ENCODE measurements at places on chromosomes 5 and 9.
A peak's percentile ranks its signal among the peaks of the same experiment; 100 is the strongest.

DNA sequence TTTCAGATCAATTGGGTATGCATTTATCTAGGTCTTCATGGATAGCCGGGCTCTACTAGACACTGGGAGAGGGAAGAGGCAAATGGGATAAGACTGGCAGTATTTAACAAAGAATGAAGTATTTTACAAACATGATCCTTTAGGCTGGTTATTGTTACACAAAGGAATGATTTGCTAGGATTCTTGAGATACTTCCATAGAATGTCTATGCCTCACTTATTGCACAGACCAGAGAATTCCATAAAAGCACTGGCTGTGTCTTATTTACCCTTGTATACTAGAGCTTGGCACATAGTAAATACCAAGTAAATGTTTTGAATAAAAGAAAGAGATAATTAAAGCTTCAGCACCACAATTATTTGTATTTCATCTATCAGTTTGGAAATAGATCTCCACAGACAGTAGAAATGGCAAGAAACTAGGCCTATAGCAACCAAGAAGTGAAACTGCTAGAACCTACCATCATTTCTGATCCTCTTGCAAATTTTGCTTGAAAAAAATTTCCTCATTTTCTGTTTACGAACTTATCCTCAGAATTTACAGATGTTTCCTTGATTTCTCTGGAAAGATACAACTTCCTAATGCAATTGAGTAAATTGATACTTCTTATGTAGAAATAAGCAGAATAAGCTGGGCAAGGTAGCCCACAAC is 3.8 kb downstream of the PDCD1LG2 start:
- no peak for DNase-seq

GRCh38 chr9:128022886-128023285 is 42.1 kb upstream of the EEIG1 start:
- no peak for DNase-seq

DNA sequence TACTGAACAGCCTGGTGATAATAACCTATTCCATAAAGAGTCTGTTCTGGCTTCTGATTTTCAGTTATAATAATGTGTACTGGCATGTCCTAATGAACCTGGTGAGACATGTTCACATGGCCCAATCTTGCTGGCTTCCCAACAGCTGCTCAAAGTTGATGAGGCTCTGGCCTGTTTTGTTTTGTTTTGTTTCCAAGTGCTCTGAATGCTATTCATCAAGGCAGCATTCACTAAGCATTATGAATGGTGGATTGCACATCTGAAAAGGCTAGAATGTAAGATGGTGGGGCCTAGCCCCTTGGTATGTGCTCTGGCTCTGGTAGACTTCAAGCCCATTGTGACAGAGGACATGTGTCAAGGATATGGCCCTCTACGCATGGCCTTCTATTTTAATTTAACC is 388.5 kb downstream of the PSAT1 start:
- no peak for DNase-seq

- no peak for DNase-seq
Measured at GRCh38 chr5:124599028-124599973, 147.1 kb downstream of the ZNF608 start.

GRCh38 chr9:126756876-126757415 is 47.9 kb upstream of the ZBTB43 start:
- DNase-seq, result no peak

DNA sequence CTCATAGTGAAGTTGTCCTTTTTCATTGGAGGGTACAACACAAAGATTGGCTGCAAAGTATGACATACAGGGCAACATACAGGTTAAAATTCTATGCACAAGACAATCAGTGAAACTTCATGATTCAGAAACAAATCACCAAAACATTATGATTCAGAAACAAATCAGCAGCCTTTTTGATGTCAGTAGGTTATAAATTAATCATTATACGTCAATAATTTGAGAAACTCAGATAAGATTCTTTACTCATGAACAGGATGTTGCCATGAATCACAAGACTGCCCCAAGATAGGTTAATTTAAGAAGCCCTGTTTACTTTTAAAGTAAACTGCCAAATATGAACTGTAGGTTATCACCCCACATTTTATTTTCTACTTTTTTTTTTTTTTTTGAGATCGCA is 62.2 kb upstream of the IL33 start:
- DNase-seq, result no peak

DNA sequence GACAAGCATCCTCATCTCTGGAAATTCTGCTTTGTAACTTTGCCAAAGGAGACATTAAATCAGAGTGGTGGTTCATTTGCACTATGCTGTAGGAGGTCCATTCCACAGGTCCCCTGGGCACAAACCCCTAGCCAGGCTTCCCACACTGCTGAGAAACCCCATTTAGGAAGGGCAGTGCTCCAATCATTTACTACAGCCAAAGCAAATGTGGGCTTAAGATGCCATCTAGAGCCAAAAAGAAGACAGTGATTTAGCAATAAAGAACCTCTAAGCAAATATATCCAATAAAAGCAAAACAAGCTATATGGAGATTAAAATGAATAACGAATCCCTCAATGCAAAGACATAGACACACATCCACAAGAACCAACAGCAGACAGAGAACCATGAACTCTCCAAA is 129.0 kb upstream of the ALDH1B1 start:
- DNase-seq, result no peak

DNA sequence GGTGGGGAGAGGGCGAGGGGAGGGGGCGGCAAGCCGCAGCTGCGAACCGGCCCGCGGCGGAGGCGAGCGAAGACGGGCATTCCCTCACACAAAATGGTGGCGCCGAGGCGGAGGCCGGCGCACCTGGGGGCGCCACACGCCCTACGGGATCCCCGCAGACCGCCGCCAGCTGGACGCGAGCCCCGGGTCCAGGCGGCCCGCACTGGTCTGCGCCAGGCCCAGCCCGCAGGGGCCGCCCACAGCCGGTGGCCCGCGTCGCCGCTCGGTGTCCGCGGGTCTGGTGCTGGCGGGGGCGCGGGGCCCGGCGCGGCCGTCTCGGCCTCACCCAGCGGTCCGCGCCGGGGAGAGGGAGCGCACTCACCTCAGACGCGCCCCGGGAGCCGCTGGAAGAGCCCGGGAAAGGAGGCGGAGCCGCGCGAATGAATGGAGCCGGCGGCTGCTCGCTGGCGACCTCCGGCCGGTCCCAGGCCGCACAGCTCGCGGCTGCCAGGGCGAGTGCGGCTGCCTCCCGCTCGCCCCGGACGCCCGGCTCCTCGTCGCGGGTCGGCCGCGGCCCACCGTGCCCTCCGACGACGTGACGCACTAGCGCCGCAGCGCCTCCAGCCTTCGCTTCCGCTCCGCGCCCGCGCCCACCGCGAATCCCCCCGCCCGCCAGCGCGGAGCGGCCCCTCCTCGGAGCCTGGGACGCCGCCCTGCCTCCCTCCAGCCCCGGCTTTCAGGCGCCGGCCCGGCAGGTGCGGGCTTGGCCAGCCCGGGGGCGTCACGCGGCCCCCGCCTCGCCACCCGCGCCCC is at the start of gene FAM169A:
Gene FAM169A, minus strand, starts transcription at position 584 of the 792 bp plus-strand sequence. CDS start 24,711 bp downstream, outside the sequence.
- DNase-seq, result peak; percentile 65

- DNase-seq, result no peak
Measured at GRCh38 chr5:66249920-66250319, 105.8 kb downstream of the SREK1 start.

GRCh38 chr9:125674981-125675973 is 31.7 kb downstream of the MAPKAP1 start:
- DNase-seq, result no peak

DNA sequence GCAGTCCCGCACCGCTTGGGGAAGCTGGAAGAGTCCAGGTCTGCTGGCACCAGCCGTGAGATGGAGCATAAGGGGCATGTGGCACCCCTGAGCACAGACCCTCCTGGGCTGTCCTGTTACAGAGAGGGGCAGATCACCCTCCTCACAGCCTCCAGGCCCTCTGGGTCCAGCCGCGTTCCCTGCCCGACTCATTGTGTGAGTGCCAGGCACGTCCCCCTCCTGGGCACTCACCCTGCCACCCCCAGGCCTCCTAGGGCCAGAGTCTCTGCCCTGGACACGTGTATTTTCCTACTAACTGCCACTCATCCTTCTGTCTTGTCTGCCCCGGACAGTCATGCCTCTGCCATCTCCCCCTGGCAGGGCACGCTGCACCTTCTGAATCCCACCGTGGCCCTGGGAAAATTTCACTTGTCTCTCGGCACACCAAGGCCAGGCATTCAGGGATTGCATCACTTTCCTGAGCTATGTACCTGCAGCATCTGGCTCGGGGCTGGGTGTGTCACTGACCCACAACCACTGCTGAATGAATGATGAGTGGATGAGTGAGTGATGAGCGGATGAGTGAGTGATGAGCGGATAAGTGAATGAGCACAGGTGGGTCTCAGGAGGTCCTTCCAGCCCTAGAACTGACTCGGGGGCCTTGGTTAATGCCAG is 21.5 kb upstream of the FCN1 start:
- no peak for DNase-seq

DNA sequence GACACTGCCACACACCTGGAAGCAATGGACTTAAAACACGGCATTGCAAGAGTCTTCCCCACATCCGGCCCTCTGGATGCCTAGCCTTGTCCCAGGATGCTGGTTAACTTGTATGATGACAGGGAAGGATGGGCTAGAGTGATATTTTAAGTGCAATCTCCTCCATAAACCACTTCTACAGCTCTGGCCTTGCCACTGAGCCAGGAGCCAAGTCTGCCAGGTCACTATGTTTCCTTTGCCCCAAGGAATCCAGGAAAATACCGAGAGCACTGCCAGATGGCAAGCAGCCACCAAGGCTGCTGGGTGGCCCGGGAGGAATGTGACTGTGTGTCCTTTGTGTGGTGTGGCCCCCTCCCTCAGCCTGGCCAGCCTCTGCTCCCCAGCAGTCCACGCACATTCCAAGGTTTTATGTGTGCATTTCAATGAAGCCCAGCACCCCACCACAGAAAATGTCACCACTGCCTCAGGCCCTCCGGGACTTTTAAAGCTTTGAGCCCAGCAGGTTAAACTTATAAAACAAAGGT is 106.0 kb downstream of the FRMD3 start:
- DNase-seq, result no peak

- DNase-seq, result peak; percentile 78
Measured at GRCh38 chr9:129027685-129028191, 393 bp downstream of the SH3GLB2 start.

DNA sequence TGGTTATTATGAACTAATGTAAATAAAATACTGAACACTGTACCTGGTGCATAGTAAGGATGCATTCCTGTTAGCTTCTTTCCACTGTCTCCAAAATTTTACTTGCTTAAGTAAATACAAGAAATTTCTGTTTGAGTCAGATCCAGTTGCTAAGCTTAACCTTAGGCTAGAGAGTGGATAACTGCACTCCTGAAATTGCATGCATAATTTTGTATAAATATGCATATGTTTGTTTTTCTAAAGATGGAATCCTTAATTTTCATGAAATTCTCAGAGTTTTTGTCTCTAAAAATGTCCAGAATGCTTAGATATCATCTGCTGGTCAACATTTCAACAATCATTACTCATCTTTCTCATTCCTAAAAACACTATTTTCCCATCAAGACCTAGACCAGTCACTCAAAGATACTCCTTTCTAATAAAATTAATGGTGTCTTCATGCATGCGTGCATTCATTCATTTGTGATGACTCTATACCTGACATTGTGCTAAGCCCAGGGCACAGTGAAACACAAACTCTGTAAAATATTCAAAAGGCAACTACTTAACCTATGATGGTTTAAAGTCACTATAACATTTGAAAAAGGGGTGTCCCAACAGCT is 284.8 kb downstream of the SEC61B start:
- DNase-seq, result no peak

GRCh38 chr9:92094655-92095054 is 20.6 kb downstream of the SPTLC1 start:
- DNase-seq, result peak; percentile 55

DNA sequence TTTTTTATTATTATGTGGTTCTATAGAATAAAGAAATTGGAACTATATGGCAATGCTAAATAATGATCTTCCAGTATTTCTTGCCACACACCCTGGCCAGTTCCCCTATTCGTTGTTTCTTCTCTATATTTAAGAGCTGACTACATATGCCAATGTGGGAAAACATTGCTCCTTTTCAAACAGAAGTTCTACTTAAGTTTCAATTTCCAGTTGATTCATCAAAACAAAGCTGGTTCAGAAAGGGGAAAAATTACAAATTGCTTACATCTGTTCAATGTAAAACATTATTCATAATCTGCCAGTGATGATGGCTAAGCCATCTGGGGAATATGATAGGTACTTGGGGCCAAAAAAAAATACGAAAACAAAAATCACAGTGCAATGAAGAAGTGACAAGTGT is 76.9 kb downstream of the ST8SIA4 start:
- DNase-seq, result no peak
